ENCODE measurements at places on chromosomes 7 and 10.

- DNase-seq = no peak
These were observed 101.1 kb downstream of the MAGI2 start for GRCh38 chr7:79352323-79352722.

GRCh38 chr10:21260066-21260465, 265.4 kb downstream of the SKIDA1 start:
- DNase-seq = no peak

DNA sequence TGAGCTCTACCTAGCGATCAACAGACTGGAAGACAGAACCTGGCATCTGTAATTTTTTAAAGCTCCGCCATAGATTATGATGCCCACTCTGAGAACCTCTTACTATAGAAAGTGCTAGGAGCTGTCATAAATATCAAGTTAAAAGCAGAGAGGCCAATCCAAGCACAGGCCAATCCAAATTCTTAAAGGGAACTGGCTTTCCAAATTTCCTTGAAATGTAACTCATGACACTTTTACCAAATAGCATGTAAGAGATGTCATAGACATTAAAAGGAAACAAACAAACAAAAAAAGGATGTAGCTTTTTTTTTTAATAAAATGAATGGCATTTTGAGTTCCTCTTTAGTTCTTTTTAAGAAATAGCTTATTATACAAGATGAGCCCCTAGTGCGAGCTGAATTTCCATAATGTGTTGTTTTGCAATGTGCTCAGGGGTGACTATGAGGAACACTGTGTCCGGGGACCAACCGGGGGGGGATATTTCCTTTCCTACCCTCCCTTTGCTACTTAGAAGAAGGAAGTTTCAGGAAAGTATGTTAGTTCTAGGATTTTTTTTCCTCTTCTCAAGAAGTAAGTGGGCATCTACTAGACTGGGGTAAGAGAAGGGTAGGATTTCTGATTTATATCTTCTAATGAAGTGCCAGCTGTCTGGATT, 23.7 kb upstream of the MRC1 start:
- no peak for DNase-seq

DNA sequence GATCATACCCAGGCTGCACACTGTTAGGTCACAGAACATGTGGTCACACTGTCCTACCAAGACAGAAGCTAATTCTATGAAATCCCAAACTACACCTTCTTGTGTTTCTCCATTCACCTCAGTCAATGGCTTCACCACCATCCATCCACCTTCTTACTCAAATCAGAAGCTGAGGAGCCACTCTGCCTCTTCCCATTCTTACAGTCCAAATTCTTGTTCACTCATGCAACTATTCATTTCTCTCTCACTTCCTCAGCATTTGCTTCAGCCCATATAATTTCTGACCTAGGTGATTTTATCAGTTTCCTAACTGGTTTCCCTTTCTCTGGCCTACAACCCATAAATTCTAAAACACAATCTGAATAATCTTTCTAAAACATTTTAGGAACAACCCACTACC, 229.2 kb downstream of the LRRN3 start:
- no peak for DNase-seq

GRCh38 chr10:34223658-34224057, 591.4 kb downstream of the PARD3 start:
- DNase-seq = no peak

DNA sequence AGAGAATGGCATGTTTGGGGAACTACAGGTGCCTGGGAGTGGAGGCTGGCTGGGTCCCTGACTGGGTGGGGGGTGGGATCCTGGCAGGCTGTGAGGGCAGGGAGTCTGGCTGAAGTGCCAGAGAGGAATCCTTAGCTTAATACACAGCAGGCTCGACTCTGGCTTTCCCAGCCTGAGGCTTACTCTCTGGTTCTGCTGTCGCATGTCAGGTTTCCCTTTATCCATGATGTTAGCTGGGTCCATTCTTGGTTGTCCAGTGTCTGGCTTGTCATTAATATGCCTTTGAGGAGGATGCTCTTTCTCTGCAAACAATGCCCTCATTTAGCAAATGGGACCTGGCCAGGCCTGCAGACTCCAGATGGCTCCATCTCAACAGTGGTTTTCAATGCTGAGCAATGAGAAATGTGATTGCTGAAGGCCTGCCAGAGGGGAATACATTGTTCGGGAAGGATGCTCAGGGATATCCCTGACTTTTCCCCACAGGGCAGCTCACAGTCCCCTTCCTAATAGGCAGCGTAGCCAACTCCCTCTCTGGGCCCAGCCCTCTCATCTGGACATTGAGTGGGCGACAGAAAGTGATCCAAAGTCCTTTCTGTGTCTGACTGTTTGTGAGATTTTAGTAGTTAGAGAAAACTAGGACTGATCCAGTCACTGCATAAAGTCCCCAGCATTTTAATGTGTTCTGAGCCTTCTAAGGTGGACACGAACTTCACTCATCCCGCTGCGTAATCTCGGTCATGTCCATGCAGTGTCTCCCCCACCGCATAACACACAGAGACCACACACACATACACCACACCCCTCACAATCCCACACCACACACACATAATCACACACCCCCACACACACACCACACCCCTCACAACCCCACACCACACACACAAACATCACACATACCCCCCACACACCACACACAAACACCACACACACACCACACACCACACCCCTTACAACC, 124.9 kb downstream of the ANLN start:
- no peak for DNase-seq
